Muscle of arm (tissue), 14 donors: ENCODE measurements at places on chromosomes 12 and 14. TPM values are rescaled to one million over a fixed set of nuclear protein-coding genes. Genes with fewer than 3 reads are reported as not detected.
A peak's percentile ranks its signal among the peaks of the same experiment; 100 is the strongest.

GRCh38 chr12:122336015-122336946 is 70.0 kb upstream of the VPS33A start:
- DNase-seq: no peak

Gene SVOP
- 0.04 TPM for polyA plus RNA-seq

Gene SLC6A12
- 0.46 TPM for polyA plus RNA-seq

- DNase-seq: no peak
Measured at GRCh38 chr12:120892265-120892664, 11.9 kb downstream of the SPPL3 start.

Gene SPTB
- polyA plus RNA-seq: 108 TPM

DNA sequence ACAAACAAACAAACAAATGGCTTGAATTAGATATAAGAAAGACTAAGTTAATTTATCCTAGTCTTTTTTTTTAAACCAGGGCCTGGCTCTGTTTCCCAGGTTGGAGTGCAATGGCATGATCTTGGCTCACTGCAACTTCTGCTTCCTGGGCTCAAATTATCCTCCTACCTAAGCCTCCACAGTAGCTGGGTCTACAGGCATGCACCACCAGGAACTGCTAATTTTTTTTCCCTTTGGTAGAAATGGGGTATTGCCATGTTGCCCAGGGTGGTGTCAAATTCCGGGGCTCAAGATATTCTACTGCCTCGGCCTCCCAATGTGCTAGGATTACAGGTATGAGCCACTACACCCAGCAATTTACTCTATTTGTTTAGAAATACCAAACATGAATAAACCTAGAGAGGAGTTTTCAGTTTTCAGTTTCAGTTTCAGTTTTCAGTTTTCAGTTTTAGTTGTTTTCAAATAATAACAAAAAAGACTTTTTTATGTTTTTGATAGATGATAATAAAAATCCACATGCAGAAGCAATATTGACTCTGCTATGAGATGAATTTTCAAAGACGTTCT is 817.0 kb downstream of the FLRT2 start:
- DNase-seq: no peak

DNA sequence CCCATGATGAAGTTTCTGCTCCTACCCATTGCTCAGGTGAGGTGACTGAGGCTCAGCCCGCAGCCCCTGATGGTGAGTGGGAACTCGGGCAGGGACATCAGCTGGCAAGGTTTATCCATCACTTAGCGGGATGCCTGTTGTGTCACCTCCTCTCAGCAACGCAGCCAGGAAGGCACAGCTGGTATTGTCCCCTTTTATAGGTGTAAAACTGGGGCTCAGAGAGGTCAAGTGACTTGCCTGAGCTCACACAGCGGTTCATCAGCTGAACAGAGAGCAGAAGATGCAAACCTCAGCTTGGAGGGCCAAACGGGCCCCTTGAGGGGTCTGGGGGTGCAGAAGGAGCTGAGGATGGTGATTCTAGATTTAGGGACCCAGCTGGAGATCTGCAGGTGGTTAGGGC is 143.6 kb downstream of the PHETA1 start:
- no peak for DNase-seq

Gene GPR65
- polyA plus RNA-seq: 1.3 TPM

Gene TAS2R14
- polyA plus RNA-seq: 1.8 TPM

DNA sequence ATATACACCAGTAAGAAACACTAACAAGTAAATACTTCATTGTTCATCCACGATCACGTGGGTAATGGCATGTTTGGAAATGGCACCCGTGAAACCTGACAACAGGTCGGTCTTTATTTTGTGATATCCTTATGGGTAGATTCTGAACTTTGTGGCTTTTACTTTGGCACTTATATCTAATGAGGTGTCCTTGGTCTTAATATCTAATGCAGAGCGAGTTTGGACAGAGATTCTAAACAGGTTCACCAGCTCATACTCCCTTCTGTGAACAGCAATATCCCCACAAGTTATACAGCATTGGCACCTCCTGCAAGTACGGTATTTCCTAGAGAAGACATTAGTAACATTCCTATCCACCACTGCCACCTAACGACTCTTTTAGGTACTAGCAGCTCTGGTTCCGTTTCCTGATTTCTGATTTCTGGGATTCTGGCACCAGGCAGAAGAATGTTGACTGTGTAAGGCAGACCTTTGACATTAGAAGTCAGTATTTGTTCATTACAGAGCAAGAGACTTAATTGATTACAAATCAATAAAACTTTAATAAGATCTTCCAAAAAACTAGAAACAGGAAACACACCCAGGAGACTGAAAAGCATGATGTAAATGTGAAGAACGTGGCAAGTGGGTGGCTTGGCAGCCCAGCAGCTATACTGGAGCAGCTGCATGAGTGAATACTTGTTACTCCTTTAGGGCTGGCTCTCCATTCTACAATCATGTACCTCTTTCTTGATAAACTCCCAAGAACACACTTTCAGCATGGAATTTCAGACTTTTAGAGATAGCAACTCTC is 2.5 kb downstream of the ANG start:
- DNase-seq: peak; percentile 80
